ENCODE measurements at places on chromosomes 13 and 19. TPM values are rescaled to one million over a fixed set of nuclear protein-coding genes. Genes with fewer than 3 reads are reported as not detected.

The WDR87 gene
- not detected for total RNA-seq

The LYPD5 gene
- total RNA-seq = 0.17 TPM

DNA sequence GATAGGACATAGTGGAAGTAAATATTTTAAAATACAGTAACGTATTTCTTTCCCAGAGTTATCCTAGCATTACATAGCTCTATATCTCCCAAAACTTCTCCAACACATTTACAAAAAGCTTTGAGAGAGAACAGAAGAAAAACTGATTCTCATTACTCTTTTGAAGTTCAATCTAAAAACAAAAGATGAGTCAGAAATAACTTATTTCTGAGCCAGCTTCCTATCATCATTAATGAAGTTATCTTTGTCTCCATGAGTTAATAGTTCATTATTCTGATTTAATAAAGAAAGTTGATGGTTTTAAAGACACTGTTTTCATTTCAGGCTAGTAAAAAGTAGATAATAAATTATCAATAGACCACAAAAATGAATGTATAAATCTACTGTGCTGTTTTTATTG, 446.7 kb upstream of the SPRY2 start:
- peak; percentile 19 for DNase-seq

GRCh38 chr13:23575632-23576031, 5.4 kb downstream of the TNFRSF19 start:
- DNase-seq = no peak

The SBK3 gene
- 0.74 TPM for total RNA-seq

- DNase-seq = no peak
Measured at GRCh38 chr19:40314656-40315055, 29.5 kb upstream of the AKT2 start.

- peak; percentile 57 for DNase-seq
Measured at GRCh38 chr19:44685877-44686276, 13.1 kb upstream of the CEACAM16 start.

DNA sequence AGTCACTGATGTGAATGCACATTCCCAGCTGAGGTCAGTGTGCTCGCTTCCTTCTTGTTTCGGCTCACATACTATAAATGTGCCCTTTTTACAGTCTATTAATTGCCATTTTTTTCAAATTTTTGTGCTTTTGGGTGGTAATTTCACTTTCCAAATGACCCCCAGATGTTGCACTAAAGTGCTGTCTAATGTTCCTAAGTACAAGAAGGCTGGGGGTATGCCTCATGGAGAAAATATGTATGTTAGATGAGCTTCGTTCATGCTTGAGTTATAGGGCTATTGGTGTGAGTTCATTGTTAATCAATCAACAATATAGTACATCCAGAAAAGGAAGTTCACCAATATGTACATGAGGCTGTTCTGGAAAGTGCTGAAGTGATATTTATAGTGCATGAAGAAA, 84.7 kb downstream of the KL start:
- no peak for DNase-seq

GRCh38 chr19:2266183-2266993, 10.2 kb upstream of the JSRP1 start:
- DNase-seq = peak; percentile 84

The SPACA7 gene
- total RNA-seq = not detected

DNA sequence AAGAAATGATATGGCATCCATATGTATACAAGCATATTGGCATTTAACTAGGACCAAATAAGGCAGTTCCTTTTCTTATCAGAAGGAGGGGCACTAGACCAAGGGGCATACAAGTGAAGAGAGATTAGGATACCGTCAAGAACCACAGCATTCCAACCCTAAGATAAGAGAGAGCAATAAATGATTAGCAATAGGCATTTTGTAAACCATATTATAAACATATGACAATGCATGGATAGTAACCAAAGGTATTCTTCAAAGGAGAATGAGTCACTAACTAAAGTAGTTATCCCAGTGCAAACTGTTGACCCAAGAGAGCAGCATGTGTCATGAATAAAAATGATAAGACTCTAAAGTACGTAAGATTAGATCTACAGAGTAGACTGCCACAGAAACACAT, 500.9 kb upstream of the HTR2A start:
- no peak for DNase-seq

- no peak for DNase-seq
Measured at GRCh38 chr19:55493052-55493644, 4.9 kb downstream of the SSC5D start.

The PARP4 gene
- total RNA-seq = 54.8 TPM

GRCh38 chr19:13033244-13033643, 38.0 kb downstream of the NFIX start:
- peak; percentile 45 for DNase-seq

DNA sequence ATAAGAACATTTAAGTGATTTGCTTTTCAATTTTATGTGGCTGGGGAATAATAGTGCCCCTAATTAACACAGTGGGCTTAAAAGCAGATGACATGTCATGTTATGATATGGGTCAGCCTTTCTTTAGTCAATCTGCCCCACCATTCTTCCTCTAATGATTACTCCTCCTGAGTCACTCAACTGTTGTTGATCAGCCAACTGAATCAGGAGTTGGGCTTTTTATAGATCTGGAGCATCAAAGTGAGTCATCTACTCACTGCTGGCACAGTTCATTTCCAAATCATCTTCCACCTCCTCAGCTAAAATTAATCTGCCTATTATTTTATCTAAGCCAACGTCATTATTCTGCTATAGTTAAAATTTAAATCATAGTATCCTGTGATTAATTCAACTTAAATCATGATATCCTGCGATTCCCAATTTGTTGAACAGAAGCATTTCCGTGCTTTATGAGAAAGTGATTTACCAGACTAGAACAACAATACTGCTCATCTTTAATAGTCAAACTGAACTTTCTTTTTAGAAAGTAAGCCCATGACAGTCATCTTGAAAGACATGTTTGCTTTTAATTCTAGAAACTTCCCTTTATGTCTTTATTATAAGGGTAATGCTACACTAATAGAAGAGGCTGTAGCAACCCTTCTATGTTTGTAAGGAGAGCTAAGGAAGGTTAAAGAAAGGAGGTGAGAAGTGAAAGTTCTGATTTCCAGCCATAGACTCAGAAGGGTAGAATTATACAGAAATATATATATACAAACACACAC, 551.4 kb downstream of the TBC1D4 start:
- peak; percentile 64 for DNase-seq
